ENCODE measurements at places on chromosomes 1 and 21.

GRCh38 chr1:33300673-33301072 lies 20.2 kb downstream of the A3GALT2 start:
- DNase-seq, result no peak

DNA sequence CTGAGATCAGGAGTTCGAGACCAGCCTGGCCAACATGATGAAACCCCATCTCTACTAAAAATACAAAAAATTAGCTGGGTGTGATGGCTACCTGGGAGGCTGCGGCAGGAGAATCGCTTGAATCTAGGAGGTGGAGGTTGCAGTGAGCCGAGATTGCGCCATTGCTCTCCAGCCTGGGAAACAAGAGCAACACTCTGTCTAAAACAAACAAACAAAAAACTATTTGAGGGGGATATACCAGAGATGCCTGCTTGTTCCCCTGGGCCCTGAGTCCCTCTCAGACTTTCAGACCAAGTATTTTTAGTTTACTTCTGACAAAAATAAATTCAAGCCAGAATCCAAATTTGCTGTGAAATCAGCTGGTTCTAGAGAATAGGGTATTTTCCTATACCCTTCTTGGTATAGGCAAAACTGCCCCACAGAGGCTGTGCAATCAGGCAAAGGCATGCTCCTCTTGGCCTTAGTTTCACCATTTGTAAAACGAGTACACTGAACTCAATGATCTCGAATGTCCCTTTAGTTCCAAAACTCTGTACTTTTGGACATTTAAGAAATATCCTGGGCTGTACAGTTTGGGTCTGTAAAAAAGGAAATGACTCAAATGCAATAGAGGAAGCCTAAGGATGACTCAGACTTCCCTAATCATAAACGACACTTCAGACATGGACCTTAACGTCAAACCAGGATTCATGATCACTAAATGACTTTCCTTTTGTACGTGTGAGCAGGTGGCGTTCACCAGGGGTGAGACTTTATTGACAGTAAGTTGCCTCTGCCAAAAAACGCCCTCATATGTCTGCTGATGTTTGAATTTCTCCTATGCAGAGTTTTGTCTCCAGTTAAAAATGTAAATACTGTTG lies 16.1 kb downstream of the ENSA start:
- DNase-seq, result no peak

DNA sequence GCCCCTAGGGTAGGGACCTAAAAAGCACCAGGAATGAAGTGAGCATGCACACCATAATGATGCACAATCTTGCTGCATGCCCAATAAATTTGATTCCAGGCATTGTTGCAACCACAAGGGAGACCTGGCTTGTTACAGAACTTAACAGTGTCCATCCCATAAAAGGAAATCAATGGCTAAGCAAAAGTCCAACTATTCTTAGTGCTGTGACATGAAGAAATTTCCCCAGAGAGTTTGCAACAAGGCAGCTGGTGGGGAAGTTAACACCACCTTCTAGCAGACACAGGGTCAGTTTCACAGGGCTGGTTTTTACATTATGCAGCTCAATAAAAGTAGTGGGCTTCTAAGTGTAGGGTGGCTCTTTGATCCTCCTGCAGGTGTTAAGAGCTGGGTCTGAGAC lies 221.1 kb downstream of the KCNJ6 start:
- DNase-seq, result no peak

- DNase-seq, result no peak
These were observed 14.1 kb upstream of the KIAA0040 start for GRCh38 chr1:175206687-175207086.

- no peak for DNase-seq
These were observed 18.9 kb upstream of the SLC26A9 start for GRCh38 chr1:205961991-205962820.

DNA sequence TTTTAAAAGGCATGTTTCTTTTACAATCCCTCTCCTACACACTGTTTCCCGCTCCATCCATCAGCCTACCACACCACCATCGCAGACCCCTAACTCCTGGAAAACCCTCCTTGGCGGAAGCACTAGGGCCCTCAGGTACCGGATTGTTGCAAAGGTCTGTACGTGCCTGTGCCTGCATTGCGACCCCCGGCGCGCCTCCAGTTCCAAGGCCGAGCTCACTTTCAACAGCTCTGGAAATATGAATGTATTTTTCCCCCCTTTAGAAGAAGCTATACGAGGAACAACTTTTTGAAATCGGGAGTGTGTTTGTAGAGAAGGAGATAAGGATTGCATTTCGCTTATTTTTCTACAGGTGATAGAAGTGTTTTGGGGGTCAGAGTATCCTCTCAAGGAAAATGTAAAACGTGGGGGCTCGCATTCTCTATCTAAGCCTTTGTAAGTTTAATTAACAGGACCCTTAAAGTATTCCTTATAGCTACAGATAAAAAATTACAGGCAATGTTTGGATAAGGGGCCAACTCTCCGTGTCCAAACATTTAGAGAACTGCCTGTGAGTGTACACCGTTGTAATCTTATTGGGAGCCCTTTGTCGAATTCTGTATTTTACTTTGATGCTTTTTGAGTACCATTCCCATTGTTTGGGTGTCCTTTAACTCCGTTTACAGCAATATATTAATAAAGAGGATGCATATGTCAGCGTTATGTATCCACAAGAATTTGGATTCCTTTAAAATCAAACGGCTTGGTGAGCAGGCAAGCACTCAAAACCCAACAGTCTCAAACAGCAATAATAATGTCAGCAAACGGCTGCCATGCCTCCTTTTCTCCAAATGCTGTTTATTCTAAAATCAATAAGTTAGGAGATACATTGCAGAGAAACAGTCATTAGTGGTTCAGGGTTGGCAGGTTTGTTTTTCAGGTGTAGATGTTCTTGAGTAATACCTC lies 5.9 kb downstream of the PRRX1 start:
- DNase-seq, result no peak

DNA sequence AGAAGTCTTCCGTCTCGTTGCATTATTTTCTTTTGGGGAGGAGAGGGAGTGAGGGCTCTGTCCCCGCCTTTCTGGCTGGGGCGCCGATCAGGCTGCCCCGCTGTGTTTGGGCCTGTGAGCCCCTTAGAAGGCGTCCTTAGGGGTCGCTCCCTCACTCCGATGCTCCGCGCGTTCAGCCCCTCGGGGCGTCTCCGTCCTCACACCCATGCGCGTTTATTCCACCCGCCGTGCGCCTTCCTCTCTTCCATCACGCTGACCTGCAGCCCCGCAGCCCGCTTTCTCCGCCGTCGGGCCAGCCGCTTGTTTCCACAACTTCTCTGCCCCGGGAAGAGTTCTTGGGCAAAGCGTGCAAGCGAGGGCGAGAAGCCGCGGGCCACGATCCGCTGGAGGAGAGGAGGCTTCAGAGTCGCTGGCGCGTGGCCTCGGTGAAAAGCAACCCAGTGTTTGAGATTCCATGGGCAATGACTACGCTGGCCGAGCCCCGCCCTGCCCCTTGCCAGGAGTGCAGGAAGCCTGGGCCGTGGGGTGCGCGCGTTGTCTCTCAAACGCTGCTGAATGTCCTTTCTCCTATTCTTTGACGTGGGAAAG lies 27.7 kb downstream of the TRIM11 start:
- DNase-seq, result no peak

DNA sequence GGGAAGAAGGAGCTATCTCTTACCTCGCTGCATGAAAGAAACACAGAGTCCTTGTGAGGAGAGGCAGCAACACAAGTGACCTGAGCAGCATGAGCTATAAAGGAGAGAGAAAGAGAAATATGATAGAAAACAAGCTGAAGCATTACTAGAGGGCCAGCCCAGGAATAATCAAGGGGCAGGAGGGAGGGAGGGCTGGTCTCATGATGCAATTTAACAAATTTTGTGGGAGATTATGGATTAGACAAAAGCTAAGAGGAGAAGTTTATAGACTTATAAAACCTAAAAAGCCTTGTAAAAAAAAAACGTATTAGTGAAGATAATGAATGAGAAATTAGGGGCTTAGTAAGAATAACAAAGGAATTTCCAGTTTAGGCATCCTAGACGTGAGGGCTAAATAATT lies 5.0 kb downstream of the WDR77 start:
- no peak for DNase-seq

Measured in stimulated activated CD8-positive, alpha-beta memory T cell treated with anti-CD3 and anti-CD28 coated beads, Interleukin-2, amount 100 ng/mL, for 1 hour (primary cell).